ENCODE measurements at places on chromosomes 1 and 21. TPM values are rescaled to one million over a fixed set of nuclear protein-coding genes. Genes with fewer than 3 reads are reported as not detected.

The HSPB7 gene
- not detected for polyA plus RNA-seq

The SPATA1 gene
- 0.49 TPM for polyA plus RNA-seq

The HSD3B2 gene
- polyA plus RNA-seq = not detected

The FMO5 gene
- 0.37 TPM for polyA plus RNA-seq

The SMCP gene
- not detected for polyA plus RNA-seq

The KCNT2 gene
- 0.15 TPM for polyA plus RNA-seq

The GPR161 gene
- polyA plus RNA-seq = 9.4 TPM

The FAM72A gene
- polyA plus RNA-seq = 18.7 TPM

The SPRR4 gene
- polyA plus RNA-seq = not detected

The LRRC71 gene
- polyA plus RNA-seq = 0.14 TPM

The OR2W3 gene
- polyA plus RNA-seq = not detected

The RGS7 gene
- not detected for polyA plus RNA-seq

The PLEKHA6 gene
- polyA plus RNA-seq = 23.4 TPM

The SLC2A1 gene
- 103 TPM for polyA plus RNA-seq

The BRINP3 gene
- not detected for polyA plus RNA-seq

The S100A12 gene
- not detected for polyA plus RNA-seq

The DMRTA2 gene
- polyA plus RNA-seq = 0.13 TPM

The KCNJ15 gene
- polyA plus RNA-seq = not detected

The ATP6V0B gene
- 101 TPM for polyA plus RNA-seq

The TFB2M gene
- 30.6 TPM for polyA plus RNA-seq

The NAV1 gene
- 8.4 TPM for polyA plus RNA-seq

The DNALI1 gene
- polyA plus RNA-seq = not detected

The LENEP gene
- polyA plus RNA-seq = not detected

The SOAT1 gene
- polyA plus RNA-seq = 15.6 TPM

The SLC22A15 gene
- 0.54 TPM for polyA plus RNA-seq
